ENCODE measurements at places on chromosomes 6 and 20. TPM values are rescaled to one million over a fixed set of nuclear protein-coding genes. Genes with fewer than 3 reads are reported as not detected.

Gene ANKRD66
- not detected for total RNA-seq

Gene KIAA1755
- 2.7 TPM for total RNA-seq

Gene LRRC73
- total RNA-seq, result 0.59 TPM

DNA sequence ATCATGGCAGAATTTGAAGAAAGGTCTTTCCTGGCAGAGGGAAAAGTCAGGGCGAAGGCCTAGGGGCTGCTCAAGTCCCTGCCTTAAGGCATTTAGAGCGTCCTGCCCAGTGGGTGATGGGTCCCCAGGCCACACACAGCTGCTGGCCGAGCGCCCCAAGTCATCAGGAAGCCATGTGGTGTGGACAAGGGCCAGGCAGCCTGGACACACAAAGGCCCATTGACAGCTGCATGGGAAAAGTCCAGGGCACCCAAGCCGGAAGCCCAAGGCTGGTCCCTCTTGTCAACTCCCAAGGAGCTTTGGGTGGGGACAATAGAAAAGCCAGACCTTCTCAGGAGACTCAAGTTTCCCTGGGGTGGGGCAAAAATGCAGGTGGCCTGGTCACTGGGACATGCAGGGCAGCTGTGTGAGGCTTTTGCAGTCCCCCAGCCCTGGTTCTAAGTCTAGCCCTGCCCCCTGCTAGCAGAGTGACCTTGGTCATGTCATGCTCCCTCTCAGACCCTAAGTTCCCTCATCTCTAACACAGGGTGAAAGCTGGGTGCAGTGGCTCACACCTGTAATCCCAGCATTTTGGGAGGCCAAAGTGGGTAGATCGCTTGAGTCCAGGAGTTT, 44.3 kb upstream of the PTGIS start:
- peaks cover 7% of the 10 kb centered on the region for H3K4me1 ChIP-seq
- H3K36me3 ChIP-seq, result no peaks in the 10 kb centered on the region
- H3K27ac ChIP-seq, result no peak overlapping the region
- no peak overlapping the region for H3K4me3 ChIP-seq
- DNase-seq, result no peak
- peaks cover 6% of the 10 kb centered on the region for H3K27me3 ChIP-seq

Gene CRISP3
- not detected for total RNA-seq

Data from osteoblast (primary cell).